ENCODE measurements at places on chromosomes 6 and 20. TPM values are rescaled to one million over a fixed set of nuclear protein-coding genes. Genes with fewer than 3 reads are reported as not detected.

The ENPP5 gene
- total RNA-seq: 0.43 TPM

The ARMH2 gene
- not detected for total RNA-seq

The TMEM30A gene
- total RNA-seq: 56.2 TPM

DNA sequence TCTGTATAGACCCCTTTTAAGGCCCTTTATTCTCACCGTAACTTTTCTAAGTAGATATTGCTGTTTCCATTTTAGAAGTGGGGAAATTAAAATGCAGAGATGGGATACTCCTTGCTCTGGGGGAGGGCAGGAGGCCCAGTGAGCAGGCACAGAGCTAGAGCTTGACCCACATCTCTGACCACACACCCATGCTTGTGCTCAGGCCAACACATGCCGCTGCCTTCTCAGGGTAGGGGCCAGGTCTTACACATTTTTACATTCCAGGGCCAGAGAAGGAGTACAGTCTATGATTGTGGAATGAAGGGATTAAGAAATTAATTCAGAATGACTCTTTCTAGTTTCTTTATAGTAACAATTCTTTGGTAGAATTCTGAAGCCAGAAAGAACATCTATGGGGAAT lies 104.8 kb downstream of the SOBP start:
- DNase-seq: no peak

GRCh38 chr20:36218380-36219064 lies 17.8 kb upstream of the AAR2 start:
- DNase-seq: no peak

DNA sequence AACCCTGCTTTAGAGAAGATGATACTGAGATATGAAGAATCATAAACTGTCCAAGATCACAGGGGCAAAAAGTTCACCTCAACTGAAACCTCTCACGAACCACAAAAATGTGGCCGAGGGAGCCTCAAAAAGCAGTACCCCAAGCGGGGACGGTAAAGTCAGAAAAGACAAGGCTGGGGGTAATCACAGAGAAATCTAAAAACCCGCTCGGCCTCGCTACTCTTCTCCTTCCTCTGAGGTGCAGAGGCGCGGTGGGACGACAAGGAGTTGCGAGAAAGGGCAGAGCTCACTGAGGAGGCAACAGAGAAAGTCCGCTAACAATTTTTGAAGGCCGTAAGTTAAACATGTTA lies 356 bp upstream of the IRAK1BP1 start:
- DNase-seq: no peak

DNA sequence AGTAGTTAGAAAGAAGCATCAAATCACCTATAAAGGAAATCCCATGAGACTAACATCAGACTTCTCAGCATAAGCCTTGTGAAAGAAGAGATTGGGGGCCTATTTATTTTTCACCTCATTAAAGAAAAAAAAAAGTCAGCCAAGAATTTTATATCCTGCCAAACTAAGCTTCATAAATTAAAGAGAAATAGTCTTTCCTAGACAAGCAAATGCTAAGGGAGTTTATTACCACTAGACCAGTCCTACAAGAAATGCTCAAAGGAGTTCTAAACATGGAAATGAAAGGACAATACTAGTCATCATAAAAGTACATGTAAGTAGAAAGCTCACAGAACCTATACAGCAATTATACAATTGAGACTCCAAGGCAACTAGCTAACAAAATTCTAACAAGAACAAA lies 96.5 kb upstream of the OLIG3 start:
- DNase-seq: no peak

GRCh38 chr6:166286839-166287271 lies 21.3 kb downstream of the PRR18 start:
- no peak for DNase-seq

GRCh38 chr6:156725712-156726111 lies 51.5 kb upstream of the ARID1B start:
- DNase-seq: no peak

GRCh38 chr20:3658716-3659491 lies 4.3 kb downstream of the GFRA4 start:
- peak; percentile 24 for DNase-seq

- DNase-seq: no peak
These were observed 20.2 kb downstream of the HLA-DRA start for GRCh38 chr6:32459781-32460424.

DNA sequence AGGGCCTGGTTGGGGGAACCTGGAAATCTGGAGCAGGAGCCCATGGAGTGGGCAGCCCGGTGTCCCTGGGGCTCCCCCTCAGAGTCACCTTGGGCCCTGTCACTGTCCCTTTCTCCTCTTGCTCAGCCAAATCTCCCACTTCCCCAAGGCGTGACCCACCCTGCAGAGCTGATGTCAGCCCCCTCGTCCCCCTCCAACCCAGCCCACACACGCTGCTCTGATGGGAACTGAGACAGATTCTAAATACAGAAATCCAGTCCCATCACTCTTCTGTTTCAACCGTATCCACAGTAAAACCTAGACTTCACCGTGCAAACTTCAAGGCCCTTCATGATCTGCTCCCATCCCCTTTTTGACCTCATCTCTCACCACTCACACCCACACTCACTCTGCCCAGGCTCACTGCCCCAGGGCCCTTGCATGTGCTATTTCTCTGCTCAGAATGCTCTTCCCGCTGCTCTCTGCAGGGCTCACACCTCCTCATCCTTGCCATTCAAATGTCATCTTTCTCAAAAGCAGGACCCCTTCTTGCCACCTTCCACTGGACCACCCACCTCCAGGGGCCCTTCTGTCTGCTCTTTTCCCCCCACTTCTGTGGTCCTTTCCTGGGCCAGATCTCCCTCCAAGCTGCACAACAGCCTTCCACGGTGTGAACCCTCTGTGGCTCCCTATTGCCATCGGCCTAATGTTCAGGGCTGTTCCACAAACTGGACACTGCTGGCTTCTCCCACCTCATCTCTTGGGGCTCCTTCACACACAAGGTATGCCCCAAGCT lies 16.6 kb downstream of the TGM2 start:
- DNase-seq: no peak
